ENCODE measurements at places on chromosomes 2 and 18.
A peak's percentile ranks its signal among the peaks of the same experiment; 100 is the strongest.

DNA sequence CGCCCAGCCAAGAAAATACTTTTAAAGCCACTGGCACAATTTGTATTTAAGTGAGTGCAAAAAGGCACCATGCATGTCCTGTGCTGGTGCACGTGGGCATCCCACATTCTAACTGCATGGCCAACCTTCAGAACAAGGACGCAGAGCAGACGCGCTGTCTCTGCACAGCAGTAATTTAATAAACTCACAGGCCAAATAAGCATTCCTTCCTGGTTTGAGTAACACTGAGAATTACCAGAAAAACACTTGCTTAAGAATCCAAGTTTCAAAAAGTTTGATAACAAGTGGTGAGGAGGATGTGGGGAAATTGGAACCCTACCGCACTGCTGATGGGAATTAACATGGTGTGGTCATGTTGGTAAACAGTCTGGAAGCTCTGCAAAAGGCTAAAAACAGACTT, 38.7 kb downstream of the RPL31 start:
- no peak for DNase-seq

DNA sequence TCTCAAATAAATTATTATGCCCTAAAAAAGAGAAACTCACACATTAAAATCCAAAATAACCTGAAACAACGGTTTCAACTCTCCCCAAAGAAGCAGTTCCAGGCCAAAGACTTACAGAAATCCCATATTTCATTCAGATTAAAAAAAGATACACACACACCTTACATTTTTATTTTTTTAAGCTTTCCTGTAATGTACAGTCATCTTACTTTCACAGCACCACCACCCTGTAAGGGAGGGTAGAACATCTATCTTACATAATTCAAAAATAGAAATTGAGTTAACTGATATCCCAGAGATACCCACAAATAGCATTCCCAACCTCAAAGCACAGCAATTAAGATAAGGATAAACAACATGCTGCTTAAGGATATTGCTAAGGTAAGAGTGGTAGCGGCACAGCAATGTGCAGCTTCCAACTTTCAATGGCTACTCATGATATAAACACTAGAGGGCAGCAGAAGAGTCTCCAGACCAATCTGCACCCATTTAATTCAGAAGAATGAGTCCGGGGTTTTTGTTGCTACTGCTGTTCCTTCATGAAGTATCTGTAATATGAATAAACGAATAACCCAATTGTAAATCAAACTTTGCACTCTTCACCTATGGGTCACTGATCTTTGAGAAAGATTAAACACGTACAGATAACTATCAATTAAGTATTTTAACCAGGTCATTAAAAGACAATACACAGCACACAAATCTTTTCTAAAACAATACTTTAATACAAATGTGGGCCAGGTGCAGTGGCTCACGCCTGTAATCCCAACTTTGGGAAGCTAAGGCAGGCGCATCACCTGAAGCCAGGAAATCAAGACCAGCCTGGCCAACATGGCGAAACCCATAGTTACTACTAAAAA, 11.3 kb downstream of the GFPT1 start:
- peak; percentile 45 for DNase-seq

- DNase-seq: no peak
Measured at GRCh38 chr2:188582211-188582610, 290.5 kb downstream of the GULP1 start.

GRCh38 chr18:22194151-22194598, 24.8 kb downstream of the GATA6 start:
- no peak for DNase-seq

DNA sequence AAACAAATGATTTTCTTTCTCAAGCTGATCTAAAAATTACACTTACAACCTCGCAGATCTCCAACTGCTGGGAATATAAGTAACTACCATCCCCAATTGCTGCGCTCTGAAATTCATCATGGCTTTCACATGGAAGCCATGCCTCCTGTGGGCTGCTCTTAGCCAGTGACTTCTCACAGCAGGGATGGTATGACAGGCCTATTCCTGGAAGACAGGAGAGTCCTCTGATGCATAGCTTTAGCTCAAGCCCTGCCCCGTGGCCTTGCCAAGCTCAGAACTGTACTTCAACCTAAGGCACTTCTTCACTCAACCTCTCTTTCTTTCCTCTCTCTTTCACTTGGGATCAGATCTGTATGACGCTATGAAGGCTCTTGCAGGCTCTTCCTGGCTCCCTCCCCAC, 12.6 kb upstream of the ELAC1 start:
- DNase-seq: no peak

DNA sequence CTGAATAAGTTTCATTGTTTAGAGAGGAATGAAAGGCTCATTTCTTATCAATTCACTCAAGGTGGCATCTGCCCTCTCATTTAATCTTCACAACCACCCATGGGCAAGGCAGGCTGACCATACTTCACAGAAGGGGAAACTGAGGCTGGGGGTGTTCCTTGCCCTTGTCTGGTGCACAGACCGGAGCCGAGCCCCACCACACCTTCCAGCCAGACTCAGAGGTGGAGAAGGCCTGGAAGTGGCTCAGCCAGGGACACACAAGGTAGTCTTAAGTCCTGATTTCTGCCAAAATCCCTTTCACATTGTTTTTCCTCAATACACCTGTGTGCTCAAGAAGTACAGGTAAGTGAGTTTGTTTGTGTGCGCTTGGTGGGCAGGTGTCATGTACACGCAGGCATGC, 111.9 kb upstream of the TEX51 start:
- DNase-seq: no peak

DNA sequence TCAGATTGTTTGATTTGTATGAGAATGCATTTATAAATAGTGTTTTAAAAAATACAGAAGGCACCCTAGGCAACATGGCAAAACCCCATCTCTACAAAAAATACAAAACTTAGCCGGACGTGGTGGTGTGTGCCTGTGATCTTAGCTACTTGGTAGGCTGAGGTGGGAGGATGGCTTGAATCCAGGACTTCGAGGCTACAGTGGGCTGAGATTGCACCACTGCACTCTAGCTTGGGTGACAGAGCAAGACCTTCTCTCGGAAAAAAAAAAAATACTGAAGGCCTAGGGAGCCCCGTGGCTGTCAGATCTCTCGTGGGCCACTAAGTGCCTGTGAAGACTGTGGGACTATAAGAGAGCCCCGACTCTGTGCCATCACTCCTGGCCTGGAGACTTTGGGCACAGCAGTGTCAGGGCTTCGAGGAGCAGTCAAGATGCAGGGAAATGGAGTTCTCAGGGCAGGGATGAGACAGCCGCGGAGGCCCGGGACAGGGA, 40.5 kb downstream of the MYO7B start:
- DNase-seq: no peak

GRCh38 chr2:5290900-5291546, 401.2 kb upstream of the SOX11 start:
- no peak for DNase-seq

- peak; percentile 0 for DNase-seq
Measured at GRCh38 chr2:79369127-79369526, 143.7 kb upstream of the CTNNA2 start.

DNA sequence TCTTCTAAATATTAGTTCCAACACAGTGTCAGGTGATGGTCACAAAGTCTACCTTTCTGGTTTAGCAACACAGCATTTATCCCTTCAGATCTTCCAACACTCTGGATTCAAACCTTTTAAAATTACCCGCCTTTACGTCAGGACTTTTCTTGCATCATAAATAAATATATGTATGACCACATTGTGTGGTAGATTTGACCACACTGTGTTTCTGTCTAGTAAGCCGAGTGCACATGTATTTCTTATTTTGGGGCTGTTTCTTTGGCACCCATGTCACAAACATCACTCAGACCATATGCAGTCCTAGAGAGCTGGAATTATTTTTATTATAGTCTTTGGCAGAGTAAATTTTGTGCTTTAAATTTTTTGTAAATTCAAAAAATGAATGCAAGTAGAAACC, 172.1 kb downstream of the ANKRD44 start:
- DNase-seq: no peak

GRCh38 chr2:112118148-112118547, 20.0 kb upstream of the FBLN7 start:
- DNase-seq: no peak

DNA sequence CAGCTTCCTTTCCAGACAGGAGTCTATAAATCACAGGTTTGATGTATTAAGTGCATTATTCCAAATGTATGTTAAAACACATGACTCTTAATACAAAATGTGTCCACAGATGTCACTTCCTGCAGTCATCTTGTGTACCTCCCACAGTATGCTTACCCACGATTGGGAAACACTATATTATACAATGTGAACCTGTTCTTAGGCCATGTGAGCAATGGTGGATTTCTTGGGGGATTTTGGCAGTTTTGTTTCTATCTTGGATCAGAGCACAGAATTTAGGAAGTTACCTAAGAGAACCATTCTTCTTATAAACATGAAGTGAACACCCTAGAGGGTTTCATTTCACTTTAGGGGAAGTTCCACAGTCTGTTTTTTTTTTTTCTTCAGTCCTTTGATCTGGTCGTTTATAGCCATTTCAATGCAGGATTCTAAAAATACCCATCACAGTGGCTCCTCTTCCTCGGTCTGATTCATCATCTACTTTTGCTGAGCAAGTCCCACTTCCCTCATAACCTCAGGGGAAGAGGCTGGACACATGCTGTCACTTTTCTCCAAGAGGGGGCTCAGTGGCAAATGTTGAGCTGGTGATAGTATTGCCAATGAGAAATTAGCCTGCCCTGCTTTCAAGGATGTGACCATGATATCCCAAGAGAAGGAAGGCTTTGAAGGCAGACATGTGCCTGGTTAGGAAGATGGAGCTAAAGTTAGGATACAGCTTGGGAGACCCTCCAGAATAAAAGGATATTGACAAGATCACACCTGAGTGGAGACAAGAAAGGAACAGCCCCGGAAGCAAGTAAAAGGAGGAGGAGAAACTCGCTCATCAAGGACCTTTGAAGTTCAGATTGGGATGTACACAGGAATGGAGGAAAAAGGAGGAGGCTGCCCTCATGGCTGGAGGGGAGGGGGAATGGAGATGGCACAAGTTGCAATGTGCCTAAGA, 22.6 kb downstream of the PLEK start:
- DNase-seq: no peak

DNA sequence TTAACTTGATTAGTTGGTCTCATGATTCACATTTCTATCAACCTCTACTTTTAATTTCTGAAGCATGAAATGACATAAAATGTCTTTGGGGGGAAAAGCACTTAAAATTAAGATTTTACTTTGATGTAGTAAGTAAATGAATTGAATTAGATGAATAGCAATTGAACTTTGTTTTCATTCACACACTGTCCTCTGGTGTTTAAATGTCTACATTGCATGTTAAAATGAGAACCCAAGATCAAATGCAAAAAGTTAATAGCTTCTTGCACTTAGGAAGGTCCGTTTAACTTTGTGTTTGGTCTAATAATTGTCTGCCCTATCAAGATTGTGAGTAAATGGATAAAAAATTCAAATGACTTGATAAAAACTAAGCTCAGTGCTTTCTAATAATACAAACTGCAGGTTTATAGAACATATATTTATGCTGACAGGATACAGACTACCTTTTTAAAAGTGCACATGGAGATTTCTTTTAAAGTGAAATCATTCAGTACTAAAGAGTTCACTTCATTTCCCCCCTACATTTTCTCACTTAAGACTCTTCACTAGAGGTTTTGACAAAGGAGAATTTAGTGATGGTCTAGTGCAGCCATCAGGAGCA, 156.2 kb upstream of the NABP1 start:
- DNase-seq: peak; percentile 9

Data from NCI-H1105 treated with DMSO at 0.1 percent for 48 hours (cell line).